ENCODE measurements at places on chromosomes 13 and 19.

- DNase-seq = no peak
These were observed 179.1 kb upstream of the MIR17HG start for GRCh38 chr13:91168386-91168711.

DNA sequence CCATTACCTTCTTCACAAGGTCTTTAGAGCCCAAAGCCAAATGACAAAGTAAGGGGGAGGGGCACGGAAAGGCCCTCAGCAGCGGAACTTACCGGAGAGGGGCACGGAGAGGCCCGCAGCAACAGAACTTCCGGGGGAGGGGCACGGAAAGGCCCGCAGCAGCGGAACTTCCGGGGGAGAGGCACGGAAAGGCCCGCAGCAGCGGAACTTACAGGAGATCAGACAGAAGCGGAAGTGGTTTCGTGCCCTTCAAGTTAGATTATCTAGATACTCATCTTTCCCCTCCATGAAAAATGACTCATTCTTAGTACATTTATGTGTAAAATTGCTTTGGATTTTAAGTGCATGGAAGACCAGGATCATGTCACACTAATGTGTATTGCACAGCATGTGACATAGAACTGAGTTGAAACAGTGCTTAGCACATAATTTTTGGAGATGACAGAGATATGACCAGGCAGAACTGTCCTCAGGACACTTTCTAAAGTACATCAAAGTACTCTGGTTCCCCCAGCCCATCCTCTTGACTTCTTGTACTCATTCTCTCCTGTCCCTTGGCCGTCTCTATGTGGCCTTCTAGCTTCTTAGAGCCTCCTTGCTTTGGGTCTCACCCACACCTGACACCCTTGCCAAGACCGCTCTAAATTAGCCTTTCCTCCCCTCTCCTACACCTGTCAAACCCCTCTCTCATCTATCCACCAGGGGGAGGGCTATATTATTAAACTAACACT lies 25.7 kb upstream of the TPTE2 start:
- DNase-seq = no peak

GRCh38 chr19:57280962-57281400 lies 696 bp downstream of the ZNF460 start:
- no peak for DNase-seq

DNA sequence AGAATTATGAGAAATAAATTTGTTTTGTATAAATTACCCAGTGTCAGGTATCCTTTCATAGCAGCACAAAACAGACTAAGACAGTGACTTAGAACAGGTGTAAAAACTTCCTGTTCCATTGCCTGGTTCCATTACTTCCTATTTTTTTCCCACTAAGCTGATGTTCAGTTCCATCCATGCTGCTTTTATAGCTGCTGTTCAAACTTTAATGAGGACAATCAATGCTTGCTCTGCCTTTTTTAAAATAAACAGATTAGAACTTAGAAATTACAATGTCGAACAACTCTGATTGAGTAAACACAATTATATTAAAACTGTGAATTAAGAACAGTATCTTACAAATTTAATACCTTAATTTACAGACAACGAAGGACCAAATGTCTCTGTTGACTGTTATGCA lies 818.9 kb downstream of the OLFM4 start:
- DNase-seq = no peak

GRCh38 chr13:48930918-48931317 lies 44.8 kb upstream of the FNDC3A start:
- no peak for DNase-seq

GRCh38 chr13:65336916-65337315 lies 1893.2 kb downstream of the PCDH9 start:
- peak; percentile 52 for DNase-seq

GRCh38 chr19:15544283-15544682 lies 36.0 kb downstream of the CYP4F22 start:
- DNase-seq = no peak

All from fibroblast of pulmonary artery (primary cell).